ENCODE measurements at places on chromosomes 3 and 15. TPM values are rescaled to one million over a fixed set of nuclear protein-coding genes. Genes with fewer than 3 reads are reported as not detected.

Gene RTP4
- 0.58 TPM for total RNA-seq

Gene ZXDC
- 15.3 TPM for total RNA-seq

Gene CELSR3
- total RNA-seq = 0.85 TPM

Gene ZMYND10
- total RNA-seq = 0.58 TPM

Gene TMC3
- 3.9 TPM for total RNA-seq

Gene CERS3
- not detected for total RNA-seq

Gene AADACL2
- not detected for total RNA-seq

Gene SPINK8
- not detected for total RNA-seq

Gene SEMA3G
- under 0.01 TPM for total RNA-seq

Gene C15orf39
- 2.3 TPM for total RNA-seq

Gene ZNF660
- total RNA-seq = 3.1 TPM

Gene DLEC1
- total RNA-seq = 0.28 TPM

Gene RFTN1
- 31.6 TPM for total RNA-seq

Gene CCDC54
- not detected for total RNA-seq

Gene COL6A5
- total RNA-seq = not detected

Gene LYZL4
- total RNA-seq = 0.19 TPM

Gene INSYN1
- 1.5 TPM for total RNA-seq

Gene FAM81A
- 0.28 TPM for total RNA-seq

Gene LRRC34
- total RNA-seq = 2.9 TPM

Gene PLA2G4B
- total RNA-seq = 0.38 TPM
